ENCODE measurements at places on chromosomes 12 and 14.
A peak's percentile ranks its signal among the peaks of the same experiment; 100 is the strongest.

DNA sequence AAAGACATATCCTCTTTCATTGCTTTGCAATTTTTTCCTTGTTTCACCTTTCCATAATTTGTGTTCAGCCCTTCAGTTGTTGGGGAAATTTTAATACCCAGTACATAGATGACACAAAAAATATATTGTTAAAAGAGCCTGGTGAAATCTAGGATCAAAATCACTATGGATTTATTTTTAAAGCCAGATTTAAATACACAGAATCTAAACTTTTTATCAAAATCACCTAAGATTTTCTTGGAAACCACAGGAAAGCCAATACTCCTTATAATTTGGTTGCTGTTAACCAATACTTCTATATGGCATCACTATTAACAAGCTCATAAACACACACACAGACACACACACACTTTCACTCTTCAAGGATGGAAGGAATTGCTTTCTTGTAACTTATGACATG, at the start of gene TAS2R20:
TAS2R20 (minus strand) TSS at position 101 of the 400 bp plus-strand sequence. CDS start 429 bp downstream, outside the sequence.
- no peak for DNase-seq

GRCh38 chr12:87935216-87935615, 94.0 kb downstream of the C12orf50 start:
- peak; percentile 6 for DNase-seq

DNA sequence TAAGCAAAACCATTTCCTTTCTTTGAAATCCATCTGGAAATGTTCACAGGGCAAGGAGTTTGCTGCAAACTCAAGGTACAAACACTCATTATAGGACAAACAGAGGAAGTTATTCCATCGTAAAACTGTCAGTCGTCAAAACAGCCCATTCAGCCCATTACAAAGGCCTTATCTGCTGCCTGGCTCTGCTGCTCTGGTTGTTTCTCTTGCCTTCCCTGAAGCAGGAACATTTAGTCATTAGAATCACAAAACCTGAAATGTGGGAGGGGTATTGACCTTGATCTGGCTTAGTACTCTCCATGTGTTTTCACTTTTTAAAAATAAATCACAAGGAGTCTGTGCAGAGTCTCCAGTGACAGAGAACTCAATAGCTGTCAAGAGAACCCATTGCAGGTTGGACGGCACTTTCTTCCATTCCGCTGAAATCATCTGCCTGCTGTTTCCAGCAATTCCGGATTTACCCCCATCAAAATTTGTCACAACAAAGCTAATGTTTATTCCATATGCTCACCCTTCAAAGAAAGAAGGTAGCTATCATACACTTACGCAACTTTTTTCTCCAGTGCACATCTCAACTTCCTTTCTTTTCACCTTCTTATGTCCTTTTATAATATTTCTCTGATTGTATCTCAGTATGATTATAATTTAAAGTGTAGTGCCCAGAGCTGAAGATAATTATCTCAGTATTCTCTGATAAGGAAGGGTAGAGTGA, 24.6 kb upstream of the ITPR2 start:
- DNase-seq, result no peak

DNA sequence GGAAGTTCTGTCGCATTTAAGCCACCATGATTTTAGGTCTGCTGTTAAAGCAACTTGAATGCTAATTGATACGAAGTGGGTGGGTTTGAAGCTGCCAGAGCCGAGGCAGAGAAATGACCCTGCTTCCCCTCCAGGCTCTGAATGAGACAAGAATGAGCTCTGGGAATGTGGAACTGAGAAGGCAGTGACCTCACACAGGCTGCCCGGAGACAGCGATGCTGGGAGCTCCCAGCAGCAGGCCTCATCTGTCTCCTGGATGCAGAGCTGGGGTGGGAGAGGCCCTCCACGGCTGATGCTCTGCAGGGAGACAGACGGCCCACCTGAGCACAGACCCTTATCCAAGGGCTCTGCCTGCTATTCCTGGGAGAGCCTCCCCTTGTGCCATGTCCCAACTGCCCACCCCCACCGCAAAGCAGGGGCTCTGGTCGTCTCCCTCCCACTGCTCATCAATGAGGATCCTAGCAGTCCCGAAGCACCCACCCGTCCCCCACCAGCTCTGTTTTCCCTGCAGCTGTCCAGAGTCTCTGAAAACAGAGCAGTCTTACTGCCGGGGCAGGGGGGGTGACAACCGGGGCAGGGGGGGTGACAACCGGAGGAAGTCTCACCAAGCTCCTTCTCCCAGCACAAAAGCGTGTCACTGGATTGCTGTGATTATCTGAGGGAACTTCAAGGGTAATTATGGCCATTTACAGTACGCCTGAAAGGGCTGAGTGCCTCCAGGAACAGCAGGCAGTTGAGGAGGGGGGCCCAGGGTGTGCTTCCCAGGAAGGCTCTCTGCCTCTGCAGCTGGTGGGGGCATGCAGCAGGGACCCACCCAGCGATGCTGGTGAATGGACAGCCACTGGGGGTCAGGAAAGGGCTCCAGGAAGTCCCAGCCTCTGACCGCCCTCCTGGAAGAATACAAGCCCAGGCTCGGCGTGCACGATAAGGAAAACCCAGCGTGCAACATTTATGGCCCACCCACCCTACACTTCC, 67.8 kb downstream of the CHGA start:
- no peak for DNase-seq

DNA sequence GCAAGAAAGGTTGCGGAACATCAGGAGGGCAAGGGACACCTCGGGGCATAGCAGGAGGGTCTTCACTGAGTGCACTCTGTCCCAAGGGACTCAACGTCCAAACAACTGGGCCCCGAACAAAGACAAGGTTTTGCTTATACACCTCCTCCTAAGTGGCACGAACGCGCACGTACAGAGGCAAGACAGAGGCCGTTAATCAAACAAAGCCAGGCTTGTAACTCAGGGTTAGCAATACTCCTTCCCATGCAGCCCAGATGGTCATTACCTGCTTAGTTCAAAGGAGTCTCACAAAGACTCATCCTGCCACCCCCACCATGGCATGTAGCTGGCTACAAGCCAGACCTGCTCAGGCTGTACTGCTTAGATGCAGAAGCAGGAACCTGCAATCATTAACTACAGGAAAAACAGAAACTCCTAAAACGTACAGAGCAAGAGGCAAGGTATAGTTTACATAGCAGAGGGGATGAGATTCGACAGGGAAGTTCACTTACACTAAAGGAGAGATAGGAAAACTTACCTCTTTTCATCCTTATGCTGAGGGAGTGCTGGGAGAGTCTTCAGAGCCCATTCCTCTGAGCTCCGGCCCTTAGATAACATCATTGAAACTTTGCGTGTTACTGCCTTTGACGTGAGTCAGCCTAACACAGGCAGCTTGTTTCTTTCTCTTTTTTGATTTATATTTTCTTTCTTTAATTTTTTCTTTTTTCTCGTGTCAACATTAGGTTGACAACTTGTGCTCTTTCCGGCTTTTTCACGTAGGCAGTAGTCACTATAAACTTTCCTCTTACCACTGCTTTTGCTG, 1319.1 kb downstream of the TMEM121 start:
- DNase-seq, result no peak

- DNase-seq, result peak; percentile 88
These were observed 117.2 kb downstream of the PPM1H start for GRCh38 chr12:62817556-62818271.

DNA sequence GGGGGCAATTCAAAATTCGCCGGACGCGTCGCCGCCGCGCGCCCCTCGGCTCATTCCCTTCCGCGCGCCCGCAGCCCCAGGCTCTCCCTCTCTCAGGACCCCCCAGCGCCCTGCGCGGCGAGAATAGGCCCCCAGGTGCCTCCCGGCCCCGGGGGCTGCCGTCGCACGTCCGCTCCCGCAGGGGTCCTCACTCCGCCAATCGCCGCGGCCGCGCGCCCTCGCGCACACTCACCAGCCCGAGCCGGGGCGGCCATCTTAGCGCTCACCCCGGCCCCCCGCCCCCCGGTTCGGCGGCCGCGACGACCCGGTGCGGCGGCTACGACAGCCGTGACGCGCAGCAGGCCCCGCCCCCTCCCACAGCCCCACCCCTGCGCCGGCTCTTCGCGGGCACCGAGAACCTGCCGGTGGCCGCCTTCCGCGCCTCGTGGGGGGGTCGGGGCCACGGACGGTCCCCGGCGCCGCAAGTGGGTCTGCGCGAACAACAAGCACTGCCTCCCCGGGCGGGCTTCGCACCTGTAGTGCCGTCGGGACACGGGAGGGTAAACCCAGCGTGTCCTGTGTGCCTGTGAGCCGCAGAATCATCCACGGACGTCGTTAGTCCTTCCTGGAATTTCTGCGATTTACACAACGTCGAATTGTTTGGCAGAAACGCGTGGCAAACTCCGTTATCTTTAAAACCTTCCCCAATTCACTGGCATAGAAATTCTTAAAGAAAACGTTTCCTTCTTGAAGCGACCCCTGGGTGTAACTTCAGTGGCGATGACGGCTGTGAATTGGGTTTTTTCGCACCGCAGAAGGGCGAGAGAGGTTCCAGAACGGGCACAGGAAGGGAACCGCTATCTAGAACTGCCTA, 2.5 kb downstream of the USP44 start:
- no peak for DNase-seq

DNA sequence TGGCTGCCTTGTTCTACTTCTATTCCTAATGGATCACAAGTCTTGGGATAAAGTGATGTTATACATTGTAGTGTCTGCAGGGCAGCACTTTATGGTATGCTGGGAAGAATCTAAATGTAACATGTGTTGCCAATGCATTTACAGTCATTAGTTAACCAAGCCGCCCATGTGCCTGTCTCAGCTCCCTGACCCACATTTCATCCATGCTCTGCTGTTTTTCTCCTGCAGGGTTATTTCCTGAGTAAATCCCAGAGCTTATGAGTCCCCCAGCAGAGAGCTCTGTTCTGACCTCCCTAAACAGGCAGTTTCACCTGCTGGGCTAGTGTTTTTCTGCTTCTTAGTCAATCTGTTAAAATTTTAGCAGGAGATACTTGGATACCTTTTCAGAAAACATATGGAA, 4.4 kb upstream of the TMTC2 start:
- DNase-seq, result no peak

- DNase-seq, result no peak
These were observed 17.1 kb upstream of the DLK1 start for GRCh38 chr14:100709289-100710284.

GRCh38 chr14:64117671-64118402, 176.3 kb downstream of the ESR2 start:
- DNase-seq, result peak; percentile 87

DNA sequence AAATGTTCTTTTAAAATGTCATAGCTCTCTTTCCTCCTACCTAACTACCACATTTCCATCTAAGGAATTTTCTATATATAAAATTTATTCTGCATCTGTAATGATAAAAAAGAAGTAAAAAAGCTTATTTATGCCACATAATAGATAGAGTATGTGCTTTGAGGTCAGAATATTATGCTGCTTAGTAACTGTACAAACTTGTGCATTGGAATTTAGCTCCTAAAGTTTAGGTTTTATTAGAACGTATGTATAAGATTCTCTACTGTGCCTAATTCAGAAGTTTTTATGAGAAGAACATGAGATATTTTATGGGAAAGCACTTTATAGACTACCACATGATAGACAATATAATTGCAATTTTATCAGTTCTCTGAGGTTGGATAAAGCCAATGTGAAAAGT, 384.6 kb downstream of the SLC16A7 start:
- DNase-seq, result peak; percentile 33

DNA sequence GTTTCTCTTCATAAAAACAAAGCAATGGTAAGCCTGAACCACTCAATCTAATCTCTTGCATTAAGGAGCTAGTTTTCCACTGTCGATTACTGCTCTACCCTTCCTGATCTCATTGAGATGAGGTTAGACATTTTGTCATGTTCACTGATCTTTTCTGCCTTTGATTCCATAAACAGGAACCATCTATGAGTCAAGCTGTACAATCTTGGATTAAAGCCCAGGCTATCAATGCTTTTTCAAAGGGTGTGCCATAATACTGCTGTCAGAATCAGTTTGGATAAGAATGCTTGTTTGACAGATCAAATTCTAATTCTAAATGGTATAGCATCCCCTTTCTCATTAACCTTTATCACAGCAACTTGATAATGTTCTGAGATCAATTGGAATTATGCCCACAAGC, 16.1 kb downstream of the GRIP1 start:
- DNase-seq, result peak; percentile 63

- no peak for DNase-seq
These were observed 149.6 kb downstream of the MED13L start for GRCh38 chr12:116127859-116128258.

DNA sequence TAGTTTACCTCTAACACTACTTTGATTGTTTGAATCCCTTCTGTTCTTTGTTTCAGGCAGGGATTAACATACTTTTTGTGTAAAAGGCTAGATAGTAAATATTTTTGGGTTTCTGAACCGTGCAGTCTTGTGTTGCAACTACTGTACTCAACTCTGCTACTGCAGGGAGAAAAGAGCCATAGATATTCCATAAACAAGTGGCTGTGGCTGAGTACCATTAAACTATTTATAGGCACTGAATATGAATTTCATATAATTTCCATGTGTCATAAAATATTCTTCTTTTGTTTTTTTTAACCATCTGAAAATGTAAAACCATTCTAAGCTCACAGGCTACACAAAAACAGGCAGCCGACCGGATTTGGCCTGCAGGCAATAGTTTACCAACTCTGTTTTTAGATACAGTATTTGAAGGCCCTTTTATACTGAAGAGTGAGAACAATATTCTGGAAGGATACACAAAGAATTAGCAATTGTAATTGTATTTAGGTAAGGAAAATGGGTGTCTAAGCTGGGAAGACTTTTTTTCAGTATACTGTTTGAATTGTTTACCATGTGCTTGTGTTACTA, 15.7 kb downstream of the NR1H4 start:
- no peak for DNase-seq
